ENCODE measurements at places on chromosomes 2 and 18. TPM values are rescaled to one million over a fixed set of nuclear protein-coding genes. Genes with fewer than 3 reads are reported as not detected.

The IGFBP2 gene
- 0.23 TPM for total RNA-seq

The IL1R1 gene
- total RNA-seq = 39.0 TPM

The KIF1A gene
- 0.75 TPM for total RNA-seq

- DNase-seq = peak; percentile 59
These were observed 120.5 kb upstream of the CXCR4 start for GRCh38 chr2:136238286-136239078.

DNA sequence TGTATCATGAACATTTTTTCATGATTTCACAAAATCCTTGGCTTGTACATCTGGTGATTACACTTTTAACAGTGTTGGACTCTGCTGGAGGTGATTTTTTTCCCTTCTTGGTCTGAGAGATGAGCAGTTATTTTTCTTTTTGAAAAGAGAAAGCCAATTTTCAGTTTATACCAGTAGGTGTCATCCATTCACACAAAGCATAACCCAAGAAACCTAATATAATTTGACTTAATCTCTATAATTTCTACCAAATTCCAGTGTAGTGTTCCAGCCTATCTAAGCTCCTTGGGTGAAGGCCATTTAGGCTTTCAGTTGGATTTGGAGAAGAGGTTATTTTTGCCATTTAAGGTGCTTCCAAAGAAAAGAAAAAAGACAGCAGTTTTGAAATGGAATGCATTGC lies 7.7 kb upstream of the ICOS start:
- DNase-seq = peak; percentile 9

GRCh38 chr2:190677255-190677654 lies 28.4 kb downstream of the NAB1 start:
- DNase-seq = no peak

All from LHCN-M2 (cell line).